NCI-H446 treated with DMSO at 0.1 percent for 48 hours (cell line): ENCODE measurements at places on chromosomes 3 and 15.

DNA sequence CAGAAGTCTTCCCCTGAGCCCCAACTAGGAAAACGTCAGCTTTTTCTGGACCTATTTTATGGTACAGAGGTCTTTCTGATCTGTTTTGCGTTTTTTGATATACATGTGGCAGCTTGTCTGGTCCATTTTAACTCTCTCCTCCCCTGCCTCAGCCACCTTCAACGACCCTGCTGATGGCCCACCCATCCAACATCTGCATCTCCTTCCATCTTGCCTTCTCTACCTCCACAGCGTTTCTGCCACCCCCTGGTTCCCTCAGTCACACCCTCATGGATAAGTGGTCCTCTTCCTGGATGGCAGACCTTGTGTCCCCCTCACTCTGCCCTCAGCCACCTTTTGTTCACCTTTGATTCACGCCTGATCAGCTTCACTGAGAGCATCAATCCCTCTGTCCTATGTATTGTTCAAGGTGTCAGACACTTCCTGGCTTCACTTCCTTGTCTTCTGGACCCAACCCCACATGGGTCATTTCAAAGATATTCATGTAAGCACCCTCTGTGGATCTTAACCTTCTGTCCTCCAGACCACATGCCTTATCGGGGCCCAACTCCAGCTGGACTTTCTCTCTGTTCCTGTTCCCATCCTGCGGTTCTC, 13.5 kb downstream of the AHSG start:
- DNase-seq = no peak

DNA sequence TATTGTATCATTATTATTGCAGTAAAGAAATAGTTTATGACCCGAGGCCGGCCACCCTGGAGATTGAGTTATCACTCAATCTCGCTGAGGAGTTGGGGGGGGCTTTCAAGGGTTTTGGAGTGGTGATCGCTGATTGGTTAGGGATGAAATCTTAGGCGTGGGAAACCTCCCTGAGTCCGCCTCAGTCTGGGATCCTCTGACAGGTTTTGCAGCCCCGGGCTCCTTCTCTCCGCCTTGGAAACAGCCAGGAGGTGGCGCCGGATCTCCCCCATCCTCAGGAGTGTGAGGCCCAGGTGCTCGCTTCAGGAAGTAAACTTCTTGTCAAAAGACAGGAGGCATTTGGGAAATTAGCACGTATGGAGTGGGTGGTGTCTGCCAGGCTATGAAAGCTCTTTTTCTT, 41.1 kb upstream of the SEC61A1 start:
- no peak for DNase-seq

DNA sequence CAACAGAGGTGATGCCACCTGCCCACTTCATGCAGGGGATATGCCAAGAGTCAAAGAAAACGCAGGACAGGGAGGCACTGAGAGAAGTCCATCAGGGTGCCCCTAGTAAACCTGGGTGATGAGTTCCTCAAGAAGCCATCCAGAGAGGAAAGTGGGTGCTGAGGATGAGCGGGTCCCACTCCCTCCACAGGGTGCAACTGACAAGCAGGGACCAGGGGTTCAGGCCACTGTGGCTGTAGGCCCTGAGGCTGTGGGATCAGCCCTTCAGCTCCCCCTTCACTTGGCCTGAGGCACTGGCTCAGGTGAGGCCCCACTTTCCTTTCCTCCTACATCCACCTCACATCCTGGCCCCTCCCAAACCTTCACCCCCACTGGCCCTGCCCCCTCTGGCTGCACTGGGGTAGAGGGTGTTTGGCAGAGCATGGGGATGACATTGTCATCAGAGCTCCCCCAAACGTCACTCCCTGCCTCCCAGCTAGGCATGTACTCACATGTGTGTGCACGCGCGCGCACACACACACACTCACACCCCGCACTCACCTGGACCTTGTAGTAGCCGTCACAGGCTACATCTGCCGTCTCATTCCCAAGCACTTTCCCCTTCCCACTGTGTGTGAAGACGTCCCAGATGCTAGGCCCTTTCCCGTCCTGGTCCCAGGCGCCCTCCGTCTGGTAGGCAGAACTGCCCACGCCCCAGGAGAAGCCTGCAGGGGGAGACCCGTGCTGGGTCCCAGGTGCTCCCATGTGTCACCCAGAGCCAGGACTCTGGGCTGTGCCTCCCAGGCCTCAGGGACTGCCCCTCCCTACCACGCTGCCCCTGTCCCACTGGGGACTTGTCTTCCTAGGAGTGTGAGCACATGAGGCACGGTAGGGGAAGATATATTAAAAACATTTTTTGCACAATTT, 1.4 kb downstream of the LCTL start:
- DNase-seq = no peak

DNA sequence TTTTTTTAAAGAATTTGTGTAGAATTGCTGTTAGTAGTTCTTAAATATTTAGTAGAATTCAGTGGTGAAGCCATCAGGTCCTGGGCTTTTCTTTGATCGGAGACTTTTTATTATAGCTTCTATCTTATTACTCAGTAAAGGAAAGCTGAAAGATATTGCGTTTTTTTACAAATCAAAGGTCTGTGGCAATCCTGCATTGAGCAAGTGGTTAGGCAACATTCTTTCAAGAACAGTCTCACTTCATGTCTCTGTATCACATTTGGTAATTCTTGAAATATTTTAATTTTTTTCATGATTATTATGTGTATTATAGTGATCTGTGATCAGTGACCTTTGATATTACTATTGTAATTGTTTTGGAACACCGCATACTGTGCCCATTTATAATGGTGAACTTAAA, 140.8 kb downstream of the UNC13C start:
- DNase-seq = no peak

DNA sequence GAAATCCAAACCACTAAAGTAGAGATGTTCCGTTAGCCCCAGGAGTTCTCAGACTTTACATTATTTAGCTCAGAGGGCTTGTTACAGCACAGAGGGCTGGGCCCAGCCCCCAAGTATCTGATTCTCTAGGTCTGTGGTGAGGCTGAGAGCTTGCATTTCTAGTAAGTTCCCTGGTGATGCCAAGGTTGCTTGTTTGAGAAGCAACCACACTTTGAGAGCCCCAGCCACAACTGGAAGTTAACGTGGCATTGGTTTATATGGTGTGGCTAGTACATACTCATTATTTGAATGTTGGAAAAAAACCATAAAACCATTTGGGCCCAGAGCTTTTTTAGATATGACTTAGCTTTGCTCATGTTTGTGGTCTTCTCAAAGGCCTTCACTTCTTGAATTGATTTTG, 35.9 kb downstream of the PRR23E start:
- DNase-seq = no peak

GRCh38 chr3:119597548-119598288, at the start of gene PLA1A:
Gene PLA1A (plus strand): TSS chr3:119597885. CDS start chr3:119597914, 29 bp downstream.
- no peak for DNase-seq

GRCh38 chr15:69389426-69389825, 24.7 kb upstream of the KIF23 start:
- no peak for DNase-seq

DNA sequence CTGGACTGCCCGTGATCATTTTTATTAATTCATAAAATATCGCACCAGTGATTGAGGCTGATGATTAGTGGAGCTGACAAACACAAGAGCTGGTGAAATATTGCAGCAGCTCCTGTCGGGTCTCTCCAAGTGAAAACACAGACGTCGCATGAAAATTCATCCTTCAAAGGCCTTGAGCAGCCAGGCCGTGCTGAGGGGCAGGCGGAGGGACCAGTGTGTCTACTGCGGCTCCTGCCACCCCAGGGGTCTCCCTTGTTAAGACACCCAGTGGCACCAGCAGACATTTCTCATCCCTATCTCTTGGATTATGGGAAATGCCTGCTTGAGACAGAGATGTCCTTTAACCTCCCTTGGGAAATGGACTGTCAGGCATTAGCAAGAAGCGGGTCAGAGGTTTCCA, 289.4 kb upstream of the TLE3 start:
- DNase-seq = no peak

DNA sequence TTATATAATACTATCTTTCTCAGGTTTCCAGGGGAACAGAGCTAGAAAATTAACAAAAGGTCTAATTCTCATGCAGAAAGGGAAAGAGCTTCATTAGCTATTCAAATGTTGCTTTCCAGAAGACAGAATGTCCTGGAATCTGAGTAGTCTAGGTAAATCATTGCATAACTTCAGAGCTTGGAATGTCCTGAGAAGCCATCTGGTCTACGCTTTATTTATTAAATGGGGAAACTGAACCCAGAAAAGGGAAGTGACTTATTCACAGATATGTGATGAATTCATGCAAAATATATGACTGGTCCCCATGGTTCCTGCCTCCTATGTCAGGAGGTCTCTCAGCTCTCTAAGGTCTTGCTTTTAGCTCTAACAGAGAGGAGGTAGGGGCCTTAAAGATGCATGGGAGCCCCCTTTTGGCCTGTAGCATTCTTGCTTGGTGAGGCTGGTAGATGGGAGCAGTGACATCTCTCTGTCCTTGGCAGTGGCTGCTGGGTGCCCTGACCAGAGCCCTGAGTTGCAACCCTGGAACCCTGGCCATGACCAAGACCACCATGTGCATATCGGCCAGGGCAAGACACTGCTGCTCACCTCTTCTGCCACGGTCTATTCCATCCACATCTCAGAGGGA, 99.2 kb downstream of the CEMIP start:
- no peak for DNase-seq

DNA sequence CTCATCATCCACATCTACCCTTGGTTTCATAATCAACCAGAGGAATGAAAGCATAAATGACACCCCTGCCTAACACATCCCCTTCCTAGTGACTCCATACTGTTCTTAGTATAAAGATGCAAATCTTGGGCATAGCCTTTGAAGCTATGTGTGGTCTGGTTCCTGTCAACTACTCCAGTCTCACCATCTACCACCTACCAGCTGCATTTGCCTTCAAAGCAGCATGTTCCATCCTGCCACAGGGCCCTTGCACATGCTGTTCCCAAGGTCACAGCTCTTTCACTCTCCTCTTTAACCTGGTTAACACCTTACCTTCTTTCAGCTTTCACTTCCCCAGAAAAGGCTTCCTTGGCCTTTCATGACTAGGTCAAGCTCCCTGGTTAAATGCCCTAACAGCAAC, 62.3 kb upstream of the ARHGEF3 start:
- no peak for DNase-seq

GRCh38 chr3:69162308-69162980, 40.0 kb upstream of the LMOD3 start:
- DNase-seq = no peak

- no peak for DNase-seq
Observed at GRCh38 chr15:69484837-69485236, 32.2 kb downstream of the RPLP1 start.

- DNase-seq = no peak
Observed at GRCh38 chr15:61122647-61123375, 106.3 kb downstream of the RORA start.

- no peak for DNase-seq
Observed at GRCh38 chr15:79314811-79315210, 3.9 kb downstream of the TMED3 start.

GRCh38 chr3:23834082-23834870, 28.5 kb downstream of the UBE2E1 start:
- no peak for DNase-seq
